EH (cell line): ENCODE measurements at places on chromosomes 16 and 17.

DNA sequence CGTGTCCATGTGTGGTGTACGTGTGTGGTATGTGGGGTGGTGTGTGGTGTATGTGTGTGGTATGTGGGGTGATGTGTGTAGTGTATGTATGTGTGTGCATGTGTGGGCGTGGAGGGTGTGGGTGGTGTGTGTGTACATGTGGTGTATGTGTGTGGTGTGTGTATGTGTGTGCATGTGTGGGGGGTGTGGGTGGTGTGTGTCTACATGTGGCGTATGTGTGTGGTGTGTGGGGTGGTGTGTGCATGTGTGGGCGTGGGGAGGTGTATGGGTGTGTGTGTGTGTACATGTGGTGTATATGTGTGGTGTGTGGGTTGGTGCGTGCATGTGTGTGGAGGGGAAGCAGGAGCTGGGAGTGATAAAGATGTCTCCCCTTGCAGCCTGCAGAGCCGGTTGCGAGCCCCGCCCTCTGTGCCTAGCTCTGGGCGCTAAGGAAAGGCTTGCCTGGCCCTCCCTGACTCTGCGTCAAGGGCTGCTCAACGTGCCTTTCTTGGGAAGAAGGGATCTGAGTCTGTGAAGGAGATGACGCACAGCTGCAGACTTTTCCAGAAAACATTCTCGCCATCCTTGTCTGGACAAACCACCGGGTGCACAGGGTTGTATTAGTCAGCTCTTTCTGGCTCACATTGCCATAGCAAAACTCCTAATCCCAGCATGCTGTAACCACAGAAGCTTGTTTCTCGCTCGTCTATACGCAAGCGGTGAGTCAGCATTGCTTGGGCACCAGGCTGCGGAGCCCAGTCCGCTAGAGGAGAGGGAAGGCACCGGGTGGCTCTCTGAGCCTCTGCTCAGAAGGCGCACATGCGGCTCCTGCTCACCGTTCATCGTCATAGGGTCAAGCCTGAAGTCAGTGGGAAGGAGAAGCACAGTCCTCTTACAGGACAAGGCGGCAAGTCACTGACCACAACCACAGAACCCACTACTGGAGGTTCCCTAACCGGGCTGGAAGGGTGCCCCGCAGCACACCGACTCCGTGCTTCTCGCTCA, 2.0 kb upstream of the CD300H start:
- DNase-seq: peak; percentile 5

GRCh38 chr17:9225305-9226101, 204.2 kb downstream of the NTN1 start:
- DNase-seq: no peak

DNA sequence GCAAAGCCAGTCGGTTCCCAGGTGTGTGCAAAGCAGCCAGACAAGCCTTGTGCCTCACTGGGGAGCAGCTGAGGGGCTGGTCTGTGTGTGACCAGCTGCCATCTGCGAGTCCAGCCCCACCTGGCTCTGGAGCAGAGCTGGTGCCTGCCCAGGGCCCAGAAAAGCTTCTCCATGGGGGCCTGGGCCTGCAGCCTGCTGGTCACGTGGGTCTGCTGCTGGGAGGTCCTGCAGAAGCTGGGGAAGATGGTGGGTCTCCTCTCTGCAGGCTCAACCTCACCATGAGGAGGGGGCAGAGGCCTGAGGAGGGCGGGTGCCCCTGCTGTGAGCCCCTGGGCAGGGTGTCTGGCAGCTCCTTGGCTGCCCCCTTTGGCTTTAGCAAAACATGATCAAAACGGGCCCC, 71.9 kb downstream of the ENGASE start:
- no peak for DNase-seq

- DNase-seq: peak; percentile 30
These were observed 2.4 kb downstream of the BCL6B start for GRCh38 chr17:7025245-7025644.

DNA sequence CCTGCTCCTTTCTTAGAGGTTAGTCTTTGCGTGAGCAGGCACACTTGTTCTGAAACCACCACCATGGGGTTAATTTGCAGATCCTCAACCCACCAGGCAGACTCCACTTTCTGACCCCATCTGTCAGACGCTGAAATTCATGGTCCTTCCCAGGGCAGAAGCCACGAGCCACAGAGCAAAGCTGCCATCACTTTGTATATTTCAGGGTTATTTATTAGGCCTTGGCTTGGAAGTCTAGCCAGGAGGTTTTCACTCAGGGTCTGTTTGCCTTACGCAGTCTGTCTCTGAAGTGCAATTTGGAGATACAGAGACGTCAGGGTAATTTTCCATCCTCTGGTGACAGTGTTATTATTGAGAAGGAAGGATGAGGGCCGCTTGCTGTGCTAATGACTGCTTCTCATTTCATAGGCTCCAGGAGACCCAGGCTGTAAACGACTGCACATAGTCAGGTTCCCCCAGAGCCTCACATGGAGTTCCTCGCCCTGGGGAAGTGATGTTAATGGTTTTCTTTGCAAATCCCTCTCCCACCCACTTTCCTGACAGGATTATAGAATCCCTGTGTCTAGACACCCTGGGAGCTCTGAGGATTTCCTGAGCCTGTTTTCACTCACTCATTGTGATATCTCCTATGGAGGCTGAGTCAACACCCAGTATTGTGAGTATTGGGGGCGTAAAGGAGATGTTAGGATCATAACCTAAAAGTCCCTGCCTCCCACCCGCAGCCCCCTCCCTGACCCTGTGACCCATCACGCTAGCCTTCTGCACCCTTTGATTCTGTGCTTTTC, 269.0 kb downstream of the ABCC12 start:
- DNase-seq: peak; percentile 1

- no peak for DNase-seq
These were observed 1.8 kb downstream of the RUNDC3A start for GRCh38 chr17:44310188-44310587.

DNA sequence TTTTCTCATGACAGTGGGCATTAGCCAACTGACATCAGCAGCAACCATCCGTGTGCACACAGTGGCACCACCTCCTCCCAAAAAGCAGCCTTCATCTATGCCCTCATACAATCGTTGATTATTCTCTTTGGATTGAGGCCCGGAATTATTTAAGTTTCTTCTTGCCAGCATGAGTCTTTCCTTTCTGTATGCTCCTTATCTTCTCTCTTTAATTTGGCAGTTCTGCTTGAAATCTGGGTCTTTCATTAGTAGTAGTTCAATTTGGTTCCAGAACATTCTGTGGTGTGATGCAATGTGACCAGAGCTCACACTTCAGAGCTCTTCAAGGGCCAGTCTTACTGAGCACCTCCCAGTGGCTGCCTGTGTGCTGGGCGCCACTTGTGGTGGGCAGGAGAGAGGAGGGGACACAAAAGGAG, 52.2 kb upstream of the STH start:
- DNase-seq: no peak

GRCh38 chr16:2835638-2836493, 5.8 kb downstream of the ZG16B start:
- peak; percentile 98 for DNase-seq

GRCh38 chr16:66919569-66920298, 1.0 kb upstream of the CDH16 start:
- no peak for DNase-seq

GRCh38 chr16:86700046-86700945, 121.9 kb downstream of the FOXL1 start:
- peak; percentile 56 for DNase-seq

GRCh38 chr17:79049821-79050220, 24.8 kb upstream of the ENGASE start:
- no peak for DNase-seq
